ENCODE measurements at places on chromosomes 2 and 18.

- DNase-seq = no peak
Measured at GRCh38 chr2:237723023-237723422, 75.6 kb upstream of the RBM44 start.

- no peak for DNase-seq
Measured at GRCh38 chr2:51807229-51807628, 775.3 kb upstream of the NRXN1 start.

DNA sequence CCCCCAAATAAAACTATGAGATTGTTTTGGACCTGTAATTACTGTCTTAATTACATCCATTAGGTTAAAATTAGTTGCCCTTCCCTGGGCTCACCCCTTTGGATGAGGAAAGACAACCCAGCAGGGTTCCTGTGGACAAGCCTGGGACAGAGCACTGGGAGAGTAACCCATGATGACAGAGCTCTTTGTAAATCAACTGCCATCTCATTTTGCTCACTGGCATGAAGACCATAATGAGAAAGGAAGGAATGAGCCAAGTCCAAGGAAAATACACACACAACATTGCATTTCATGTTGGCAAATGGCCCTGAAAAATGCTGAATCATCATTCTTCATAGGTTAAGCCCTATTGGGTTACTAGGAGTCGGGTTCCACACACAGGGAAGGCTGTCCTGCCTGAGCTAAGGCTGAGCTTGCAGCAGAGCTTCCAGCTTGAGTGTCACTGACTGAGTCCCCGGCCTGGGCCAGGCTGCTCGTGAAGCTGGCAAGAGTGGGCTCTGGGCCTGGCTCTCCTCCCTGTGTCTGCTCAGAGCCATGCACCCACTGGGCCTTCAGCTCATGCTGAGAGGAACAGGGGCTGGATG, 94.1 kb upstream of the ACAA2 start:
- no peak for DNase-seq

GRCh38 chr2:21710496-21710895, 586.7 kb downstream of the TDRD15 start:
- DNase-seq = no peak

GRCh38 chr18:46320928-46321711, 216.9 kb downstream of the HAUS1 start:
- no peak for DNase-seq

DNA sequence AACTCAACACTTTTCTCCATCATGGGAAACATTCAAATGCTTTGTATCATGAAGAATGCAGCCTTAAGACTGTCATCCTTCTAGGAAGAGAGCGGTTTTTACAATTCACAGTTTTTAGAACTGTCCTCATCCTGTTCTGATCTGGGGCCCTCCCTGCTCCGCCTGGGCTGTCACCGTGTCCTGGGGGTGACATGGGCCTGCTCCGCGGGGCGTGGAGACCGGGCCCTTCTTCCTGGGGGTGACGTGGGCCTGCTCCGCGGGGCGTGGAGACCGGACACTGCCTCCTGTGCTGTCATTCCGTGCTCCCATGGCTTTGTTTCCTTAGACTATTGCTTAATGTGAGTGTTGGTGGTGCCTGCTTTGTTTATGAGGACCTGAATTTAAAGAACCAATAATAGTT, 122.8 kb downstream of the TMEM18 start:
- no peak for DNase-seq

- no peak for DNase-seq
Measured at GRCh38 chr2:64277101-64277849, 133.1 kb upstream of the PELI1 start.
